ENCODE measurements at places on chromosomes 16 and 17.

GRCh38 chr16:47458331-47458730 lies 2.5 kb downstream of the ITFG1 start:
- DNase-seq = no peak

DNA sequence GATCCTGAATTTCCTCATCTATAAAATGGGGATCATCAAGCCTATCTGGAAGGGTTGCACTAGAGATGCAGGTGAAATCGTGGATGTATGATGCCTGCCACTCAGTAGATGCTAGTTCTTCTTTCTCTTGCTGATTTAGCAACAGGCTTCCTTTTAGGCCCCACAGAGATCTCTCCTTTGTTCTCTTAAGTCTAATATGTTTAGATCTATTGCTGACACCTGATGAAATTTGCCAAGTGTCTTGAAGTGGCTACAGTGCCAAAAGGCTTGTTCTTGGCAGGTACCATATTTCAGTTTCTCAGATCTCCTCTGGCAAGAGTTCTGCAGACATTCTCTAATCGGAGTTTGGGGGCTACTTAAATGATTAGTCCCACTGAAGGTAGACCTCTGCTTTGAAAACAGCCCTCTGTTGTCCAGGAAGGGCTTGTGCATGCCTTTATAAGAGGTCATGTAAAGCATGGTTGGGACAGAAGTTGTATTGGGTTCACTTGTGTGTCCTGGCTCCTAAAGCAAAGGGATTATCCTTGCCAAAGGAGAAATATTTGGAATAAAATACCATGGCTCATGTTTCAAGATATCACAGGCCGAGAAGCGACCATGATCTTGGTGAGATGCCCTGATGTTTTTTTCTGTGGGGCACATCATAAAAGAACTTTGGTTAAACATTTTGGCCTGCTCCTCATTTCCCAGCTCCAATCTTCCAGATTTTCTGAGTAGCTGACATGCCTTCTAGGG lies 234.0 kb downstream of the MSI2 start:
- no peak for DNase-seq

DNA sequence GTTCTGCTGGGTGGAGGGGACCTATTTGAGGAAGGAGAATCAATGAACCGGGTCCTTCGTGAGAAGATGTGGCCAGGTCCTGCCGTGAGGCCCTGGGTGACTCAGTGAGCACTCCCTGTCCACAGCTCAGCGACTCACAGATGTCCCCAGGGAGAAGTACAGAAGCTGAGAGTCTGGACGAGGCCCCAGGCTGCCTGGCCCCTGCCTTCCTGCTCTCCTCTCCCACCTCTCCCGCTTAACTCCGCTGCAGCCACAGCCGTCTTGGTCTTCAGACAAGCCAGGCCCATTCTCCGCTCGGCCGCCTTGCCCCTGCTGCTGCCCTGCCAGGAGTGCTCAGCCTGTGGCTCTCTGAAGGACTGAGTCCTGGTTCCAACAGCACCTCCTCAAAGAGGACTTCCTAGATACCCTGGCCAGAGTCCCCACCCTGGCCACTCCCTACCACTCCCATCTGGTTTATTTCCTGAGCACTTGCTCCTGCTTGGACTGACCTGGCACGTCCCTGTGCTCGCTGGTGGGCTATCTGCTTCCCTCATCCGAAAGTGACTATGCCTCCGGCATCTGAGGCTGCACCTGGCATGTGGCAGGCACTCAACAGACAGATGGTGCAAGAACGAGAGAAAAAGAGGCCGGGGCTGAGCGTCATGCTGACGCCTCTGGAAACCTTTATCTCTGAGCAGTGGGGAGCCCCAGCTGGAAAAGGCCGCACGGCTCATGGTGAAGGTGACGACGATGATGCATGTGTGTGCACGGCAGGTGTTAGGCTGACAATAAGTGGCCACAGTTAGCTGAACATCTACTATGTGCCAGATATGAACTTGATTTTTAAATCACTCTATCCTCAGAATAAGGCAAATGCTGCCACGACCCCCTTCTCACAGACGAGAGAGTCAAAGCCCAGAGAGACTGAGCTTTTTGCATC lies 9.2 kb upstream of the TNFRSF13B start:
- DNase-seq = peak; percentile 73

DNA sequence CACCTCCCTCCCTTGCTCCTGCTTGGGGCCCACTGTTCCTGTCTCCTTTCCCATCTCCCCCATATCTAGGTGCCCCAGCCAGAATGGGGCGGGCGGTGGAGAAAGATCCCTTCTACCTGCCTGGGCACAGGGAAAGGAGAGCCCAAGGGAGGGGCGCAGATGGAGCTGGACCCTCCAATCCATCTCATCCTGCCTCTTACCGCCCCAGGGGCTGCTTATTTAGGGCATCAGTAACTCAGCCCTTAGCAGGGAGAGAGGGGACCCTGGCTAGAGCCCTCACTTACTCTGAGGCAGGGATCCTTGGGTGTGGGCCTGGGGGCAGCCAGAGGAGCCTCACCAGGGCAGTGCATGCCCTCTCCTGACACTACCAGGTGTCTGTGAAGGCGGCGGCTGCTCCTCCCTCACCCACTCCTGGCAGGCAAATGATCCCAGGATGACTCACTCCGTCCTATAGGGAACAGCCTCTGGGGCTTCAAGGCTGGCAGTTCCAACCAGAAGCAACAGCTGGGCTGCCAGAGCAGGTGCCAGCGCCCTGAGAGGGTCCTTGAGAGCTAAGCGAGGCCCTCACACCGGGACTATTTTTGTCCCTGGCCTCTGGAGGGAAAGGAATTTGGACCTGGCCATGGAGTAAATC lies 16.3 kb upstream of the BCAR1 start:
- peak; percentile 87 for DNase-seq

- DNase-seq = no peak
Observed at GRCh38 chr17:44630703-44631102, 25.6 kb upstream of the MEIOC start.

GRCh38 chr16:10923650-10924214 lies 18.5 kb downstream of the DEXI start:
- DNase-seq = no peak

- peak; percentile 97 for DNase-seq
Observed at GRCh38 chr17:29240968-29241963, 5.4 kb upstream of the CRYBA1 start.

DNA sequence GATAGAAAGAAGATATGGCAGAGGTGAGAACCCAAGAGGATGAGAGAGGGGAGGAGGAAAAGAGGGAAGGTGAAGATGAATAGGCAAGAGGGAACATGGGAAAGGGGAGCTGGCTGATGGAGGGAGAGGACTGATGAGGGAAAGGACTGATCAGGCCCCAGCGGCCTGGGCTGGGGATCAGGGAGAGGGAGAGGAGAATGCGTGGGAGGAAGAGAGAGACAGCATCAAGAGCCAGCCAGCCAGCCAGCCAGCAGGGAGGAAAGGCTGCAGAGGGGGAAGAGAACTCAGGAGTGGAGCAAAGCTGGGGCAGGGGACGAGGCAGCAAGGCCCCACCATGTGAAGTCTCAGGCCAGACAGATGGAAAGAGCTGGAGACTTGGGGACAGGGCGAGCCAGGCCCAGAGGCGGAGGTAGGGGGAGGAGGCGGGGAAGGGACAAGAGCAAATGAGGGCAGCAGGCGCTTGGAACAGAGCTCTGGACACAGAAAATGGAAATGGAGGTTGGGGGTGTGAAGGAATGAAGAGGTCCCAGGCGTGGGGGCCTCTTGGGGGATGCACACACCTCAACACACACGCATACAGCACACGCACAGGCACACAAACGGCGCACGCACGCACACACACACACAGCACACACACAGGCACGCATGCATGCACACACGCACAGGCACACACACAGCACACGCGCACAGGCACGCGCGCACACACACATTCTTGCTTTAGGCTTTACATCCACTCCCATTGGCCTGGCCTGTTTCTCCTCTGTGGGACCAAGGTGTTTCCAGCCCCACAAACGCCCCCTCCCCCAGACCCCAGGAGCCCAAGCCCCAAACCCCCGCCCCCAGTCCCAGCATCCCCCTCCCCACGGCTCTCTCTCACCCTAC lies 12.3 kb downstream of the DLG4 start:
- no peak for DNase-seq

- no peak for DNase-seq
Observed at GRCh38 chr16:67773569-67774456, 32.5 kb downstream of the RANBP10 start.

DNA sequence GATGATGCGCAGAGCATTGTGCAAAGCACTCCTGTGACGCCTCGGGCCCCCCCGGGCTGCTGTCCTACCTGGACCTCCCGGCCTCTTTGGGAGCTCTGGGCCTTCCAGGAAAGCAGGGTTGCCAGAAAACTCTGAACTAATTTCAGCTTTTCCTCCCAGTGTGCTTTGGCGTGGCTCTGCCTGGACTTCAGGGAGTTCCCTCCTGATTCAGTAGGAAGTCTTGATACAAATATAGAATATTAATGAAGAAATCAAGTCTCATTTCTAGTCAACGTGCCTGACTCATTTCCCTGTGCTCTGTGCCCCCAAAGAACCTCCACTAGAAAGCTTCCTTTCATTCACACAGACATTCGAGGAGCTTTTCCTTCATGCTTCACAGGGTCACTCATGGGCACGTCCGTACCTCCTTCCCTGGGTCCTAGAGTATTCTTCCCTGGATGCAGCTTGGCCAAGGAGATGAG lies 84.0 kb upstream of the NOL11 start:
- peak; percentile 73 for DNase-seq

DNA sequence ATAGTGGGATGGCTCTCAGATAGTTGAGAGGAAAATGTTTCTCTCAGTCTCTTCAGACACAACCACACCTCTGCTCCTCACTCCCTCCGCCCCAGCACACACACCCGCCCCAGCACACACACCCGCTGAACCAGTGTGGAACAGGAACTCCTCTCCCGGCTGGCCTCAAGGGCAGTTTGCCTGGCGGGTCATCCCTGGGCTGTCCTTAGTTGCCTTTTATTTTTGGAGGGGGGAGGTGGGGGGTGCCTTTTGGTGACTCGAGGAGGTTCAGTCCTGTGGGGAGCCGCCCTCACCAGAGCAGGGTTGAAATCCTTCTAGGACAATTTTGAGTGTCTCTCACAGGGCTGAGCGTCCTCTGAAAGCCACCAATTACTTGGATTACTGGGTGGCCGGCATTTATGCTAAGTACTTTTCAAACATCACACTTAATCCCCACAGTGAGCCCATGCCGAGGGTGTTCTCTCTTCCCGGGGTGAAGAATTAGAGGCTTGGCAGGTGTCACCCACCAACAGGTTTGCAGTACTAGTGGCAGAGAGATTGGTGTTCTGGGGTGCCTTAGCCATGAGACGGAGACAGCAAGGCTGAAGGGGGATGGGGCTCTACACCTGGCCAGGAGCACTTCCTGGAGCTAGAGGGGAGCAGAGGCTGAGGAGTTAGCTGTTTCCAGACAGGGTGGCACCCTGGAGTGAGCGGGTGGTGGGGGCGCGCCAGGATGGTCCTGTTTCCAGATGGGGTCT lies 2.8 kb downstream of the RASD1 start:
- peak; percentile 18 for DNase-seq

DNA sequence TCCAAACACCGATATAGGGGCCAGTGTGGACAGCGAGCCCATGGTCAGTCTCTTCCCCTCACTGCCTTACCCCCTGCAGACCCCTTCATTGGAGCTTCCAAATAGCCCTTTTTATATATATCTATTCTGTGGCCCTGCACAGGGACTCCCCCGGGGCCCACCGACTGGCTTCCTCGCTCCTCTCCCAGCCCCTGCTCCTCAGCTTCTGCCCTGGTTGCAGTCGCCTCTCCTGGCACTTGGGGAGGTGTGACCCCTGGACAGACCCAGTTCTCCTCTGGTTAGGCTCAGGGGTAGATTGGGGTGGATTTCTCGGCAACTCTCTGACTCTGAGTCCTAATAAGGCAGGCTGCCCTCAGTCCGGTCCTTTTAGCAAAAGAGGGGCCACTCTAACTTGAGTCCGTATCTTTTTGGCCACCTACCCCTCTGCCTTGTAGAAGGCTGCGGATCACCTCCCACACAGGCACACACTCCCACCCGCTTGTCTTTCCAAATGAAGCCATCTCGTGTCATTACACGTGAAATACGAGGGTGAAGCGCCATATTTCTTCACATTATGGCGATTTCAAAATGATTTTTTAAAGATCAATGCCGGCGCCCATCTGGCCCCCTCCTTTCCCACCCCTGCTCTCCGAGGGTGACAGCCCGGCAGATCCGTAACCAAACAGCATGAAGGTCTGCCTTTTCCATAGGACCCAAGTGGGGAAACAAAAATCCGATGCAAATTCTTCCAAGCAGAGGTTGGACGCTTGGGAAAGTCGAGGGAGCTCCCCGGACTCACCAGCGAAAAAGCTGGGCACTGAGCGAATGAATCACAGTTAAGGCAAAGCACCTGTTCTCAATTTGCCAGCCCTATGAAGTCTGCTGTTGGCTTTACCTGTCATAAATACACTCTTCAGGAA lies 1.7 kb upstream of the HOXB9 start:
- DNase-seq = no peak

DNA sequence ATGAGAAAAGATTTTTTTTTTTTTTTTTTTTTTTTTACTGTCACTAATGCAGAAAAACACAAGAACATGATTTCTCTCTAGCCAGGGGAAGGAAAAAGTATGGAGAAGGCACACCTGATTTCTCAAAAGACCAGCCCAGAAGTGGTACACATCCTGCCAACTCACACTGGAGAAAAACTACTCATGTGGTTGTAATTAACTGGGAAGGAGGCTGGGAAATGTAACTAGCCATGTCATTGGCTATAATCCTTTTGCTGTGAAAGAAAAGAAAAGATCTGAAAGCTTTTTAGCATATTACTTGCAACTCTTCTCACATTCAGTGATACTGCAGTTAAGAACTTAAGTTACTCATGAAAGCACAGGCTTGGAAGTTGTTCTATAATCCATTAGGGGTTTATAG lies 195.9 kb upstream of the PMFBP1 start:
- DNase-seq = no peak
